ENCODE measurements at places on chromosomes 16 and 17. TPM values are rescaled to one million over a fixed set of nuclear protein-coding genes. Genes with fewer than 3 reads are reported as not detected.

Gene HBA2
- 17.0 TPM for polyA plus RNA-seq

Gene RBFOX1
- polyA plus RNA-seq = 0.03 TPM

Gene C17orf78
- not detected for polyA plus RNA-seq

Gene TMEM256
- 282 TPM for polyA plus RNA-seq

DNA sequence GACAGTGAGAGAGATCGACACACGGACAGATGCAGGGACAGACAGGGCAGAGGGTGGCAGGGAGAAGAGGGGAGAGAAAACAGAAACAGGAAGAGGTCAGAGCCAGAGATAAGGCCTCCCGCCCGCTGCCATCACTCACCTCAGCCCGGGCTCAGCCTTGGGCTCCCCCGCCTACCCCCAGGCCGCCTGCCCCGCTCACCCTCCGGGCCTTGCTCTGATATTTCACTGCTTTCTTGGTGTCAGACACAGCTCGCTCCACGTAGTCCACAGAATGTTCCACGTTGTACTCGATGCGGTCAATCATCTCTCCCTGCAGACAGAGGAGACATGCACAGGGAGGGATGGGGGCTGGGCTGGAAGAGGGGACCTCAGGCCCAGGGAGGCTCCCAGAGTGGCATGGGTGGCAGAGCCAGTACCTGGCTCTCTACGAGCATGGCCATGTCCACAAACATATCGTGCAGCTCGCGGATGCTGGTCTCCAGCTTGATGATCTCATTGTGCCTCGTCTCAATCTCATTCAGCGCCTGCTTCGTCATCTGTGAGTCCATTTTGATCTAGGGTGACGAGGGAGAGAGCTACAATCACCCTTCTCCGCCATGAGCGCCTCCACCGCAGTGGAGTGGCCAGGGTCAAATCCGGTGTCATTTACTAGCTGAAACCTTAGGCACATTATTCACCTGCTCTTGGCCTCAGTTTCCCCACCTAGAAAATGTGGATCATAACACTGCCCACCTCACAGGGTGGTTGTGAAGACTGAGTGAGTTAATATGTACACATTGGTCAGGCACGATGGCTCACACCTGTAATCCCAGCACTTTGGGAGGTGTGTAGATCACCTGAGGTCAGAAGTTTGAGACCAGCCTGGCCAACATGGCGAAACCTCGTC, 8.2 kb downstream of the HSD3B7 start:
- H3K27ac ChIP-seq = no peak overlapping the region
- H3K4me1 ChIP-seq = peaks cover 17% of the 10 kb centered on the region
- peaks cover 3% of the 10 kb centered on the region for H3K36me3 ChIP-seq
- peaks cover 5% of the 10 kb centered on the region for H3K27me3 ChIP-seq
- no peak overlapping the region for H3K4me3 ChIP-seq
- DNase-seq = no peak

Measured in stomach (tissue), 19 donors.